ENCODE measurements at places on chromosomes 5 and 9.

DNA sequence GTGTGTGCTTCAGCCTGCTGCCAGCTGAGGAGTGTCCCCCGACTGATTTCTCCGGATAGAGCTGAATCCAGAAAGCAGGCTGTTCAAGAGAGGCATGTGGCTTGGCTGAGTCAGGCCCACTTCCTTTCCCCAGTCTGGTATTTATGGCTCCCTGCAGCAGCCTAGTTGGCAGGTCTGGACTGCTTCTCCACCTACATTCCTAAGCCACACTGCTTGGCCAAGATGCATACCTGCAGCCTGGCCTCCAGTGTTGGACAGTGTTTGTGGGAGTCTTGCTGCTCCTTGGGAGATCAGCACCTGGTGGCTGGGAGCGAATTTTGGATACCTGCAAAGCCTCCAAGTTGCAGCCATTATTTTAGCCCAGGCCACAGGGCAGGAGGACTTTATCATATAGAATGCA, 670.8 kb downstream of the ACTL7B start:
- DNase-seq, result no peak

- no peak for DNase-seq
Observed at GRCh38 chr5:162514116-162514515, 446.5 kb downstream of the GABRG2 start.

- no peak for DNase-seq
Observed at GRCh38 chr9:128636024-128636390, 20.6 kb downstream of the DYNC2I2 start.

- DNase-seq, result no peak
Observed at GRCh38 chr5:66012271-66012670, 85.9 kb downstream of the ERBIN start.

DNA sequence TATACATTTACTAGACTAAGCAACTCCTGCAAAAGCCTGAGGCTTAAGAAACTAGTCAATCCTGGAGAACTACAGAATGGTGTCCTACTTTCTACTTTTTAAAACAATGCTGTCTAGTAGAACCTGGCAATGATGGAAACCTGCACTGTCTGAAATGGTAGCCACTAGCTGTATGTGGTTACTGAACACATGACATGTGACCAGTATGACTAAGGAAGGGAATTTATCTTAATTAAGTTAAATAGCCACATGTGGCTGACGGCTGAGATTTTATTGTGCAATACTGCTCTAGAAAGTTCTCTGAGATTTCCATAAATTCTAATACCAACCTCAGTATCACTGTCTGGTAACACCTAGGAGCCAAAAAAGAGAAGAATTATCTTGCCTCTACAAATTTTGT, 44.9 kb upstream of the RAPGEF6 start:
- DNase-seq, result no peak

Data from NCI-H774 (cell line).